ENCODE measurements at places on chromosomes 7 and 10.

- DNase-seq: no peak
Observed at GRCh38 chr10:13183625-13184024, 22.3 kb downstream of the MCM10 start.

GRCh38 chr7:37550426-37550825, 101.8 kb upstream of the ELMO1 start:
- no peak for DNase-seq

DNA sequence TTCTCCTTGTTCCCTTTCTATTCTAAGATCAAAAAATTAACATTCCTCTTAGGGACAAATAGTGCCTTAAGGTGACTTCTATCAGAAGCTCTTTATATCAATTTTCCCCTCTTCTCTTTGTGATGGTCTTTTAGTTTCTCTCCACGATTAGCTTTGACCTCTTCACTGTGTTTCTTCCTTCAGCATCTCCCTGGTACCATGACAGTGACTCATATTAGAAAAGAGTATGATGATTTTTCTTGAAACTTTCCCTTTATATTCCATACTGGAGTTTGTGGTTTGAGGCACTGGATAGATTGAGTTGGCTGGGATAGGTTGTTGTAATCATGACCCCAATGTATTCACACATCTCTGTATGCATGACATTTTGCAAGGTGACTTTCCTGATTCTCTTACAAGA, 335.6 kb upstream of the GLI3 start:
- DNase-seq: no peak

DNA sequence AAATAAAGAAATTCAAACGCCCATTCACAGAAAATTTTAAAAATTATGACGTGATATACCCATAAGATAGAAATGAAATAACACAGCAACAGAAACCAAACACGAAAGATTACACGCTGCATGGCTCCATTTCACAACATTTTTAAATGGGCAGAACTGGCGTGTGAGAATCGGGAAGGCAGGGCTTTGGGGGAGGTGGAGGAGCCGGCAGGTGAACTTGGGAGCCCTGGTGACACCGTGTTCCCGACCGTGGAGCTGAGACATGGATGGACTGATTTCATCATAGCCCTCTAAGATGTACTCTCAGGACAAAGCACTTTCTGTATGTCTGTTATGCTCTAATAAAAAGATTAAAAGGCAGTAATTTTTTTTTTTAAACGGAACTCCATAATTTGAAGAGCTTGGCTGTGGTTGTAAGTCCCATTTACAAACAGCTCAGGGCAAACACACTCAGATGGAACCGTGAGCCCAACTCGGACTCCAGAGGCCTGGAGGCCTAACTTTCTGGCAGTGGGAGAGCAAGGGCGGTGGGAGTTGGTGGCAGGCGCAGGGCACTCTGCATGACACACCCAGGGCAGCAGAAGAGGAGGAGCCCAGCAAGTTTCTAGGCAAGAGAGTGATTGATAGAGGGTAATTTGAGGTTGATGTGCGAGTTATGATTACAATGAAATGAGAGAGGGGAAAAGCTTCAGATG, 203.4 kb downstream of the MAD1L1 start:
- no peak for DNase-seq

DNA sequence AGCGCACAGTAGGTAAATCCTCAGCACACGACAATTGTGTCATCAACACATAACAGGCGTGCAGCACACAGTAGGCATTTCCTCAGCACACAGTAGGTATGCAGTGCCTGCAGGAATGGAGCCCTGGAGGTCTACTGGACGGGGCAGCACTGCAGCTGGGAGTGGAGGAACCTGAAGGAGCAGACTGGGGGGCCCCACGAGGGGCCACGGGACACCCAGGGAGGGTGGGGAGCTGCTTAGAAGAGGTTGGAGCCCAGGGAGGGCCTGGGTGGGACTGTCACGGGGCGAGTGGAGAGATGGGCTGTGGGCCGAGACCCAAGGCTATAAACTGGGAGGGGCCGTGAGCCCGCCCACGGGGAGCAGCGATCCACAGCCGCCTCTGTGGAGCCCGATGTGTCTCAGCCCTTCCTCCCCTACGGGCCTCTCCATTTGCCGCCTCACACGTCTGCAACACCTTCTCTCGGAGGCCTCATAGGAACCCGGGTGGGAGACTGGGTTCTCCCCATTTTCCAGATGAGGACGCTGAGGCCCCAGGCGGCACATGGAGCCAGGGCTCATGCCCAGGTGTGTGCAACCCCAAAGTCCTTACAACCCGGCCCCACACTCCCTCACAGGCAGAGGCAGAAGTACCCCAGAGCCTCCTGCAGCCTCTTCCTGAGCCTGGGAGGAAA, 101.5 kb downstream of the MICALL2 start:
- DNase-seq: no peak

DNA sequence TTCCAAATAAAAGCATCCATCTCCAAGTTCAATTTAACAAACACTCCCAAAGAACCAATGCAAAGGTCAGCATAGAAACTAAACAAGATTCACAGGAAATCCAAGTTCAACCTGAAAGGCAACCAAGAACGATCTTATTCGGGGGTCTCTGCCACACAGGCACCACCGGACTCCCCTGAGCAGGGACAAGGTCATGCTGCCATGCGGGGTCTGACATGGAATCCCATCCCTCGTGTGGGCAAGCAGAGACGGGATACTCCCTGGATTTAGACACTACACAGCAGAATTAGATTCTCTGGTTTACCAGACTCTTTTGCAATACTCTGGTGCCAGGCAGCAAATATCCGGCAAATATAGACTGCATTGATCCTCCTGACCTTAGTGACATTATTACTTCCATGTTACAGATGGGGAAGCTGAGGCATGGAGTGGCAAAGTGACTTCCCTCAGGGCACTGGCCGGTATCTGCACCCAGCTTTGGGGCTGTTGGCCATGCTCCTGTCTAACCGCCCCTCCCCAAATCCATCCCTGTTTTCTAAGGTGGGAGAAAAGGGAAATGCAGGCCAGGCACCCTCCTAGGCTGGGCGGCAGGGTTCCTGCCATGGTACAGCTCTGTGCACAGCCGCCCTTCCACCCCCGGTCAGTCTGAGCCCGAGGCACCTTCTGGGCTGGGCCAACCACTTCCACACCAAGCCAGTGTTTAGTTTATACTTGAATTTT, 111.8 kb downstream of the VIPR2 start:
- DNase-seq: no peak

- no peak for DNase-seq
Observed at GRCh38 chr7:45716380-45717203, 142.4 kb downstream of the ADCY1 start.

DNA sequence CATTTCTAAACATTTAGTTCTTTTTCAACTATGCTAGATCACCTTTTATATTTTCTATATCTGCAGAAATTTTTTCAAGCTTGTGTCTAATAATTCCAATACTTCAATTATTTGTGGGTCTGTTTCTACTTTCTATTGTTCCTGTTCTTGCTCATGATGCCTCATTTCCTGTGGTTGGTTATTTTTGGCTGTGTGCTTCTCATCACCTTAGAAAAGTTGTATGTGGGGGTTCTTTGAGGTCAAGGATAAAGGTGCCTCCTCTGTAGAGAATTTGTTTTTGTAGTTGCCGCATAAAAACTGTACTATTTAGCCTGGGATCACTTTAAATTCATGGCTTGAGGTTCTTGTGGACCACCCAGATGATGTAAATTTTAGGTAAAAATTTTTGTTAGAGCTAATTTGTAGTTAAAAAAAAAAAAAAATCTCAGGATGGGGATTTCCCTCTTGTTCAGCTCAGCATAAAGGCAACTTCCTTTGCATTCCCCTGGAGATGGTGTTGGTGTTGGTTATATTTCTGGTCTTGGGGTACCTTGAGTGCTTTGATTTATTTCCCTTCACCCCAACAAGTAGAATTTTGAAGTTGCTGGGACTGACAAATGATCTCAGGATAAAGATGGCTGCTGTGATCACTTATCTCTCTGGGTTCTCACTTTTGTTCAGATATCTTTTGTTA, 27.0 kb upstream of the JAZF1 start:
- no peak for DNase-seq

DNA sequence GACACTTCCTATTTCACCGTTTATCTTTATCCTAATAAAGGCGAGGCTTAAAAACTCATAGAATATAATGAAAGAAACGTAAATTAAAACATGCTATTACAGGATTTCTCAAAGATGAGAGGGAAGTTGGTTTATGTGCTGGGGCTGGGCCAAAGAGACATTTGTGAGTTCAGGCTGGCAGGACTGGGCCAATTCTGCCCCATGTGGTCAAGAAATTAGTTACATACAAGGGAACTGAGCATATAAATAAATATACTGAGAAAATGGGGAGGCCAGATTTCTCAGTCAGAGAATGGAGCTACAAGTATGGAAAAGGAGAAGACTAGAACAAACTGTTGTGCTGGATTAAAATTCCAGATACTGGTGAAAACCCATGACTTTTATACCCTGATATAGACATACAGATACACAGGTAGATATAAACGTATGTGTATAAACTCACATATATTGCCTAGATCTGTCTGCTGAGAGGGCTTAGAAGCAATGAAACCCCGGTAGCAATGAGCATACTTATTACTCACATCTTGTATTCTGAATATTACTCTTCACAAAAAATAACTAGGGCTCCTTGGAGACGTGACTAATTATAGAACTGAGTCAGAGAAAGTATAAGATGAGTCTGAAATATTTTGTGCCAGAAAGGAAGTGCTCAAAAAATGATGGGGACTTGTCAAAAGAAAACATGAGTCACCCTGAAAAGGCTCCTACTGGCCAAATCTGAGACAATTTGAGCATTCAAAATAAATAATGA, 155.7 kb upstream of the FGFR2 start:
- peak; percentile 82 for DNase-seq

GRCh38 chr7:26898891-26899290, 34.5 kb upstream of the SKAP2 start:
- no peak for DNase-seq

DNA sequence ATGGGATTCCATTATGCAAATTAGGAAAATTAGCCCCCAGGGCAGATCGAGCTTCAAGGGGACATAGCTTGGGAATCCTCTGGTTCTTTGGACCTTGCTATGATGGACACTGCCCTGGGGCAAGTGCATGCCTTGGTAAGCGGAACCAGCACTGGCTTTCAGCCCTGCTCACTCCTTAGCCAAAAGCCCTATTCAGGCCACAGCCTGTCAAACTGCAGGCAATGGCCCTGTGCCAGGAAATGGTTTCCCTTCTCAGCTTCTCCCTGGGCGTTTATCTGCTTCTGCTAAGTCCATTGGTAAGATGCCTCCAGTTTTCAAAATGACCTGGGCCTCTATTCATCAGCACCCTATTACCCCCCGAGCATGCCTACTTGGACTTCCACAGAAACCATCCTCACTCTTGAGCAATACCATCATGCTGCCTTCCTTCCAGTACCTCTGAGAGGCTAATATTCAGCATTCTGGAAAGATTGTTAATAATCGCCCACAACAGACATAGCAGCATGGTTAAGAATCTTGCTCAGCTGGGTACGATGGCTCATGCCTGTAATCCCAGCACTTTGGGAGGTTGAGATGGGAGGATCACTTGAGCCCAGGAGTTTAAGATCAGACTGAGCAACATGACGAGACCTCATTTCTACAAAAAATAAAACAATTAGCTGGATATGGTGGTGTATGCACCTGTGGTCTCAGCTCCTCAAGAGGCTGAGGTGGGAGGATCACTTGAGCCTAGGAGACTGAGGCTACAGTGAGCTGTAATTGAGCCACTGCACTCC, 918.6 kb upstream of the AUTS2 start:
- DNase-seq: no peak

Measured in EL (cell line).